ENCODE measurements at places on chromosomes 7 and 10.

DNA sequence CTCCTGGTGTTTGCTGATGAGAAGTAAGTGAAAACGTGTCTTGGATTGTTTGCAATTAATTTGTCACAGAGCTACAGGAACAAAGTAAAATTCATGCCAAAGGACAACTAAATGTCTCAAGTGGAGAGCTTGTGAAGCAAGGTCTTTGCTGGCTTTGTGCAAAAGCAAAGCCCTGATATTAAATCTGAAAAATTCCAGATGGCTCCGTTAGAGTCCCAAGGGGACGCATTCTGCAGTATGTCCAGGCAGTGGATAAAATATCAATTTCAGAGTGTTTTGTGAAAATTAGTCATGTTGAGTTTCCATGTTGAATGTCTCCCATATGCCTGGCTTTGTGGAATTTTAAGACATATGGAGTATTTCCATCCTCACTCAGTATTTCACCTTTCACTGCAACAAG, 102.5 kb upstream of the PTN start:
- no peak for DNase-seq

DNA sequence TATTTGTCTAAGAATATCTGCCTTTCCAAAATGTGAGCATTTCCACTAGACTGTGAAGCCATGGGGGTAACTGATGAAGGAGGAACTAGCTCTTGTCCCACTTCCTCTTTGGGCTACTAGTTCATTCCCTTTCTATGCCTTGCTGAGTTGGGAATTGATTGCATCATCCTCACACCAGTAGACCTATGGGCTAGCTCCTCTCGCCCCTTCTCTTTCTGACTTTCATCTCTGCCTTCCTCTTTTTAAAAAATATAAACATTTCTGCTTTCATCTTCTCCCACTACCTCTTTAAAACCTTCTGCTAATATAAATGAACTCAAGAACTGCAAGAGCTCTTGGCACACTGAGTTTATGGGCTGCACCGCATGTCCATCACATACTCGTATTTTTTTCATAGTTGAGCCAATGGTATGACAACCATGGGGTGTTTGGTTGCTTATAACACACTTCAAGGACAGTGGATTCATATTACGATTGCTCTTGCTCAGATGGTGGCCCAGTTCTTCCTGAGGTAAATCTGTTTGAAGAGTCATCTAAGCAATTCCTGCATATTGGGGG, 182.0 kb downstream of the REEP3 start:
- DNase-seq, result no peak

GRCh38 chr7:55381189-55381588, 16.1 kb downstream of the LANCL2 start:
- no peak for DNase-seq

DNA sequence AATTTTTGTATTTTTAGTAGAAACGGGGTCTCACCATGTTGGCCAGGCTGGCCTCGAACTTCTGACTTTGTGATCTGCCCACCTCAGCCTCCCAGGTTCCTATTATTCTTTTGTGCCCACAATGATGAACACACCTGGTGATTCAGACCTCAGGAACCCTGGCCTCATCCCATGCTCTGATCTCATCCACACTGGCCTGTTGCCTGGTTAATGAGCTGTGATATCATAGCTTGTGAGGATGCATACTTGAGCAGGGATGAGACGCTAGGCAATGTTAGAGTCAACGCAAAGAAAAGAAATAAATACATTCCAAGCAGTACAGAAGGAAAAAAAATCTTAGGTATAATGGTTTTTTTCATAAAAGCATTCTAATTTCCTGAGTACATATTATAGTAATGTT, 82.4 kb upstream of the RNF32 start:
- no peak for DNase-seq

DNA sequence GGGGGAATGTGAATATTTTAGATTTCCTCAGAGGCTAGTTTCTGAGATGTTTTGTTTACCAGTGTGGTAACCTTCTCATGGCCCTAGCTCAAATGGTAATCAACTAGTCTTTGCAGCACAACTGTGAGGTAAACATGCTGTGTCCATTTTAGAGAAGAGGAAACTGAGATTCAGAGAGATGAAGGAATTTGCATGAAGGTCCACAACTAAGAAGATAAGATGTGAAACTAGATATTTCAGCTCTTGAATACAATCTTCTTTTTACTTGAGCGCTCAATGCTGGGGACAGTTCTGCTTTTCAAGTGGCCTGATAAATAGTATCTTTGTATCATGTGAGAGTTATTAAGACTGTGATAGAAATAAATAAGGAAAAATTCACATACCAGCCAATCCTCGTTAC, 245.4 kb downstream of the AUTS2 start:
- DNase-seq, result no peak

- no peak for DNase-seq
Measured at GRCh38 chr7:37297546-37297945, 151.1 kb downstream of the ELMO1 start.

- DNase-seq, result peak; percentile 9
Measured at GRCh38 chr7:150787321-150788281, 12.6 kb downstream of the TMEM176B start.

DNA sequence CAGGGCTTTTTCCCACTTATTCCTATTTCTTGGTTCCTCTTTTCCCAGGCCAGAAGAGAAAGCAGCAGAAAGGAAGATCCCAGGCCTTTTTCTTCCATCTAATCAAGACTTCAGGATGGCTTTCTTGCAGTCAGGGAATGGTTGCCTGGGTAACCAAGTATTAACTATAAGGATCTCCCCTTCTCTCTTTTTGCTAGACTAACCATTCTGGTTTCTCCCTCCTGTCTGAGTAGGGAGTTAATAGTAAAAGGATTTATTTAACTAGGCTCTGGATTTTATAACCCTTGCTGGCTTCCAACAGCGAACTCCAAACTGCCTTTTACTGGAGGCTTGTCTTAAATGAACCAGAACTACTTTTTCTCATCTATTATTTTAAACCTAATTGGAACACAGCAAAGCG, 90.4 kb downstream of the GRM8 start:
- no peak for DNase-seq

GRCh38 chr10:93917064-93917391, 23.2 kb downstream of the SLC35G1 start:
- no peak for DNase-seq

DNA sequence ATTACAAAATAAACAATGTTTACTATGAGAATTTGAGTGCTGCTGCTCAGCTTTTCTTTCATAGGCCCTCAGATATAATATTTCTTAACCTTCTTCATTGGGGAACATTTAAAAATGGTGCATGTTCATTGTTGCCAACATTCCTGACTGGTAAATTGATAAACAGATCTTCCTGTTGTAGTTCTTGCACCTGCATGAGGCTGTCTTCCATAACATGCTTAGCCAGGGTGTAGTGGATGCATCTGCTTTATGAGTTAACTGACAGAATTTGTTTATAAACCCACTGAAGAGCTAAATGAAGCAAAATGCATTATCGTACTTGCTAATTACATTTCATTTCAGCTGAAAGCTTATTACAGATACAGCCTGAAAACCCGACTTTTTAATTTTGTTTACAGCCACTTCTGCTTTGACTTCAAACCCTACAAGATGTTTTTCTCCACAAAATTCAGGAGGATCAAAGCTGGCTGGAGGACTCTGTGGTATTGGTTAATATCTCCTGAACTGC, 177.2 kb downstream of the SEM1 start:
- no peak for DNase-seq

- peak; percentile 52 for DNase-seq
Measured at GRCh38 chr10:77456414-77456813, 181.2 kb downstream of the KCNMA1 start.

Measured in COR-L47 (cell line).